ENCODE measurements at places on chromosomes 4 and X.
A peak's percentile ranks its signal among the peaks of the same experiment; 100 is the strongest.

DNA sequence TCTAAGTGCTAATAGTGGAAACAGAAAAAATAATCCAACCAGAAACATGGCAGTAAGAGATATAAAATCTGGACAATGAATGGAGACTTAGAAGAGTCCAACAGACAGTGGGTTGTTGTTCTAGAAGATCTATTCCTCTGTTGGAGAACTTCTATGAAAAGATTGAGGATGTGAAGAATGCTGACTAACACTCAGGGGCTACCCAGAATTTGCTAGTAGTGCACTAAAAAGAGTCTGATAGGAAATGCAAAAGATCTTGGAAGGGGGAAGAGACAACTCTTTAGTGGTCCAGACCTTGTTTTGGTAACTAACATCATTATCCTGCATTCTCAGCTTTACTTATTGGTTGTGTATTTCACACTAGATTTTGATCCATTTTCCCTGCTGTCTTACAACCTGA, 77.9 kb downstream of the SMARCA1 start:
- no peak for DNase-seq

DNA sequence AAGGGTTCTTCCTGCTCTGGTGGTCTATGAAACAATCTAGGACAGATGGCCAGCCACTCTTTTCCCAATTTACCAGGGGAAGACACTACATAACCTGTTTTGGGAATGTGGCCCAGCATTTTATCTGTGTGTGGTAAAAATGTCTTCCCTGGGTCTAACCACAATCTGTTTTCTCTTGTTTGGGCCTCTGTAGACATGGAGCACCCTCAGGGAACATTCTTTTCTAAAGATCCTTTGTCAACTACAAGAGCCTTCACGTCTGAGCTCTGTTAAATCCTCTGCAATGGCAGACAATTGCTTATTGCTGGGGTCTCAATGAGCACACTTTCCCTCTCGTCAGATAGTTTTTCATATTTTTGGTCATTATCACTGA, 35.5 kb downstream of the PLAC1 start:
- peak; percentile 68 for DNase-seq

DNA sequence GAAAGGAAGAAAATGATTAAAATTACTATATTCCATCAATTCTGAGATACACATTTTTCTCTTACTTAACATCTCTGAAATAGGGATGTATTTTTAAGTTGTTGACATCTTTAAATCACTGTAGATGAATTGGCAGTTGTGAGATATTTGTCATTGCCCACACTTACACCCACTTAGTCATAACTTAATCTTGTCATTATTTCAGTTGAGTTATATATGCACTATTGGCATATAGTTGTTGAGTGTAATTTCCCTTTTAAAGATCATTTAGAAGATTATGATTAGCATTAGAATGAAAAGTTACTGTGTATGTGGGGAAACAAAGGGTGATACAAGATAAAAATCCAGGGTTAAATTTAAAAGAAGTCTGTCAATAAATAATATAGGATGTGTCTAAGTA, 2.2 kb downstream of the AIMP1 start:
- no peak for DNase-seq

GRCh38 chrX:53442322-53442631, 8.1 kb upstream of the HSD17B10 start:
- DNase-seq: no peak

GRCh38 chr4:105060628-105061027, 86.0 kb upstream of the TET2 start:
- DNase-seq: peak; percentile 44

DNA sequence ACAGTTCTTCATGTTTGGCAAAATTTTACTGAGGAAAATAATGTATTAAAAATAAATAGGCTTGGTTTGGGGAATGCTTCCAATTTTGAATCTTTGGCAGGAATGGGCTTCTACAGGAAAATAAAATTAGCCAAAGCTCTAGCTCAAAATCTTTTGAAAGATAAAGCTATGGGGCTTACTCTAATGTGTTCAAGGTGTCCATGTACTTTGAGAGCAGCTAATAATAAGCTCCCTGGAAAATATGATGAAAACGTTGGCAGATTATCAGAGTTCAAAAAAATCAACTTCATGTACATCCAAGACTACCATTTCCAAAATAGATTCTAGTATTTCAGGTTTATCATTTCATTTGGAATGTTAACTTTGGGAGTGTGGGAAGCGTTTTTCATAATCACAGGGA, 158.4 kb downstream of the EMCN start:
- no peak for DNase-seq

- DNase-seq: no peak
Measured at GRCh38 chr4:174650711-174651355, 128.5 kb upstream of the HPGD start.

GRCh38 chr4:31283679-31284078, 563.5 kb downstream of the PCDH7 start:
- DNase-seq: no peak

GRCh38 chr4:81227968-81228367, 12.9 kb upstream of the PRKG2 start:
- no peak for DNase-seq

- no peak for DNase-seq
Measured at GRCh38 chr4:47936336-47936735, 22.0 kb upstream of the NFXL1 start.

- DNase-seq: no peak
Measured at GRCh38 chr4:176230836-176231235, 35.5 kb upstream of the SPATA4 start.

DNA sequence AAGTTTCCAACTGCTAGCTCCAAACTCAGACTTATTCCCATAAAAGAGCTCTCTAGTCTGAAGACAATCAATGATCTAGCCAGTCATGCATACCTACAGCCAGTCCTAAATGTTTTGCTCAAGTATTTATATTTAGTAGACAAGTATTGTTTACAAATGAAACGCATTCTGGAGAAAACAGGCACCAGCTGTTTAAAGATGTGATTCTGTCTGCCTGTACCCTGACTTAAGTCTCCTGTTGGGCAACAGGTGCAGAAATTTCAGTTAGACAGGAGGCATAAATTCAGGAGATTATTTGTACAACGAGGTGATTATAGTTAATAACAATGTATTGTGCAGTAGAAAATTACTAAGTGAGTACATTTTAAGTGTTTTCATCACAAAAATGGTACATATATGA, 28.9 kb downstream of the LNX1 start:
- DNase-seq: no peak

GRCh38 chr4:146051728-146052391, 113.2 kb upstream of the ZNF827 start:
- DNase-seq: peak; percentile 88

DNA sequence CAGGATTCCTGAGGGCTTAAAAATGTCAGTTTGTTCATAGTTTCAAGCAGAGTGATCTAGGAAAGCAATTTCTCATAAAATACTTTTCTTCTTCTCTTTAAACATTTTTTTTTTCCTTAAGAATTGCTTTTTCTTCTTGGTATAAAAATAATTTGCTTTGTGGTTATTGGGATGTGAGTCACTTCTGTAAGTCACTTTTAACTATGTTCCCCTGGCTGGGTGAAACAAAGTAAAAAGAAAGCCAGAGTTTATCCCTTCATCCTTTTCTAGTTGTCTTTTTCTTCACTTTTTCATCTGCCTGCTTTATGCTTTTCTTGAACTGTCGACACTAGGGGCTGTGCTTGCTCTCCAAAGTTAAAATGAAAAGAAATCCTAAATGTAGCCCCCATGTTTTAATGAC, 33.5 kb downstream of the ARSJ start:
- DNase-seq: peak; percentile 82

DNA sequence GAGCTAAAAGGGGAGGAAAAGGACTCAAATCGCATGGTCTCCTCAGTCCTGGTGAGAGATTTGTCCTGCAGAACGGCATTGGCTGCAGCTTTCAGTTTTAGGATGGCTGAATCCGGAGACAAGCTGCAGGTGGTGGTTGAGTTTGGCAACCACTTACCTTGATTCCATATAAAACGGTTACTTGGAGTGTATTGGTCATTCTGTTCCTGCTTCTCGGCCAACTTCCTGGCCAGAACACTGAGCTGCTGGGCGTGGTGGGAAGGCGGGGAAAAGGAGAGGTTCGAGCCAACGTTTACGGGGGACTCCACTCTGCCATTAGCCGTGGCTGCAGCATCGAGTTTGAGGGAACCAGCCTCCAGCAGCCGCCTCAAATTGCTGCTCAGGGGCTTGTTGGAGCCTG, 36.1 kb downstream of the ZNF827 start:
- DNase-seq: no peak

- no peak for DNase-seq
Measured at GRCh38 chr4:99156992-99157391, 12.9 kb upstream of the ADH4 start.
